H7 (cell line): ENCODE measurements at places on chromosomes 3 and 15. TPM values are rescaled to one million over a fixed set of nuclear protein-coding genes. Genes with fewer than 3 reads are reported as not detected.

GRCh38 chr15:90970274-90970673, 15.6 kb downstream of the RCCD1 start:
- DNase-seq = no peak

Gene CD200R1
- total RNA-seq = 0.18 and 0.38 TPM in 2 replicates

DNA sequence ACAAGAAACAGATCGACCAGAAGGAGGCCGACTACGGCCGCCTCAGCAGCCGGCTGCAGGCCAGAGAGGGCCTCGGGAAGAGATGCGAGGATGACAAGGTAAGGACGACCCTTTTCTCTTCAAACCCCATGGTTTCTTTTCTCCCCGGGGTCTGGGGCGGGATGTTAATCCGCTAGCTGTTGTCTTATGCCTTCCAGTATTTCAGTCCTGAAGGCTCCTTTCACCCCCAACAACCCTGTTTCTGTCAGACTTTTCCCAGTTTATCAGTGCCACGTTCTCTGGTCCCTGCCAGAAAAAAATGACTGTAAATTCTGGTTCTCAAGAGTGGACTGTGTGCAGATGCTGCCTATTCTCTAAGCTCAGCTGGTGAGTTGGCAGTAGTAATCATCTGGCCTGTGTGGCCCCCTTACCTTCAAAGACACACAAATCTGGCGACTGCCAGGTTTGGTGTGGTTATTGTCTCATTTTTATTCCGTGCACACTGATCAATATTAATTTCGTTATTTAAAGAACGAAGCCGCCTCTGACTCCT, 806 bp downstream of the GOLM2 start:
- DNase-seq = peak; percentile 51

GRCh38 chr3:28018925-28019718, 222.3 kb upstream of the CMC1 start:
- DNase-seq = no peak

DNA sequence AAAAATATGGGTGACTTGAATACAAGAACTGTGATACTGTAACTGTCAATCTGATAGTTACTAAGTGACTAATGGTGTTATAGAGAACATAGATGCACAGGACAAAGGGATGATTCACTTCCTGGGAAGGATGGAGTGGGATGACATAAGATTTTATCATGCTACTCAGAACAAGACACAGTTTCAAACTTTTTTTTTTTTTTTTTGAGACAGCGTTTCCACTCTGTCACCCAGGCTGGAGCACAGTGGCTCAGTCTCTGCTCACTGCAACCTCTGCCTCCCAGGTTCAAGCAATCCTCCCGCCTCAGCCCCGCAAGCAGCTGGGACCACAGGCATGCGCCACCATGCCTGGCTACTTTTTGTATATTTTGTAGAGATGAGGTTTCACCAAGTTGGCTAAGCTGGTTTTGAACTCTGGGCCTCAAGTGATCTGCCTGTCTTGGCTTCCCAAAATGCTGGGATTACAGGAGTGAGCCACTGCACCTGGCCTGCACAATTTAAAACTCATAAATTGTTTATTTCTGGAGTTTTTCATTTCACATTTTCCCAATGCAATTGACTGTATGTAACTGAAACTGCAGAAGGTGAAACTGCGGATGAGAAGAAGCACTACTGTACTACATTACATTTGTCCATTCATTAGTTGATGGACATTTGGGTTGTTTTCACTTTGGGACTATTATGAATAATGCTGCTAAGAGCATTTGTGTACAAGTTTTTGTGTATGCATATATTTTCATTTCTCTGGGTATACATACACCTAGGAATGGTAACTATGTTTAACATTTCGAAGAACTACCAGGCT, 40.6 kb downstream of the ADIPOQ start:
- DNase-seq = no peak

Gene FBXW12
- total RNA-seq = 0.07 and 0.67 TPM in 2 replicates

DNA sequence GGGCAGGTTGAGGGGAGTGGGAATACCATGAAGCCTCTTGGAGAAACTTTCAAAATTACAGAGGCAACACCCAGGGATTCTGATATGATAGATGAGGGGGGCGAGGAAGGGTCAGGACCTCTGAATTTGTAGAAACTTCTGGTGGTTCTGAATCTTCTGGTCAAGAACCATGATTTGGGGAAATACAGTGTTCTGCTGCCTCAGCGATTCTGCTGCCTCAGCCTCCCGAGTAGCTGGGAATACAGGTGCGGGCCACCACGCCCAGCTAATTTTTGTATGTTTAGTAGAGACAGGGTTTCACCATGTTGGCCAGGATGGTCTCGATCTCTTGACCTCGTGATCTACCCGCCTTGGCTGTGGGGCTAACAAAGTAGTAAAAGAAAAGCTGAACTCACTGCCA, 70.4 kb downstream of the MAGEF1 start:
- DNase-seq = no peak

DNA sequence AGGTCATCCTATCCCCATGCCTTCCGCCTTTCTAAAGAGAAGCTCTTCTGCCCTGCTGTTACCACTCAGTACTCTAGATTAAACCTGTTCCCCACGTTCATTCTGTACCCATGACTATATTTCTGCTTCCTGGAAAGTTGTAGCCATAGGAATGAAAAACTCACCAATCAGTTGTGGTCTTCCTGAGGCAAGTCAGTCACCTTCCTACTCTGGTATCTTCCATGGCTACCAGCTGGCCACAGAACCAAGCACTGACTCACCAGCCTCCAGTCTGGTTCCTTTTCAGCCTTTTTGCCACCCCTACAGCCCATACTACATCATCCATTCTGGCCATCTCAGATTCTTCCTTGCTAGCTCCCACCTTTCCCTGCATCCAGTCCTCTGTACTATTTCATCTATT, 46.4 kb downstream of the TMEM44 start:
- DNase-seq = no peak

GRCh38 chr15:61063875-61064320, 165.2 kb downstream of the RORA start:
- no peak for DNase-seq

DNA sequence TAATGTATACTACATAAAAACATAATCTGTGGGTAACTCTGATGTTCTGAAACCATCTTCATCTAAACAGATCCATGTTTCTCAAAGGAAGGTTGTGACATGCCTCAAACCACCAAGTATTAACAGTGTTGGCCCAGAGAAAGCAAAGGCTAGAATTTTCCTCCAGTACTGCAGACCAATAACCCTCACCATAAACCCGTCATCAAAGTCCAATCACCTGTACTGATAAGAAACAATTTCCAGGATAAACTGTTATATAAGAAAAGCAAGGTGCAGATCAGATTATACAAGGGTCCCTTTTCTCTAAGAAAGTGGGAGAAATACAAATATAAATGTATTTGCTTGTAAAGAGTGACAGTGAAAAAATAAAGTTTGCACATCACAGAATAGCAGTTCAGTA, 32.3 kb downstream of the TBC1D2B start:
- no peak for DNase-seq

GRCh38 chr3:101381809-101382208, 61.4 kb upstream of the IMPG2 start:
- peak; percentile 30 for DNase-seq

Gene CYP1A2
- total RNA-seq = not detected in 2 replicates

- DNase-seq = no peak
Measured at GRCh38 chr15:67778968-67779548, 46.3 kb upstream of the SKOR1 start.

DNA sequence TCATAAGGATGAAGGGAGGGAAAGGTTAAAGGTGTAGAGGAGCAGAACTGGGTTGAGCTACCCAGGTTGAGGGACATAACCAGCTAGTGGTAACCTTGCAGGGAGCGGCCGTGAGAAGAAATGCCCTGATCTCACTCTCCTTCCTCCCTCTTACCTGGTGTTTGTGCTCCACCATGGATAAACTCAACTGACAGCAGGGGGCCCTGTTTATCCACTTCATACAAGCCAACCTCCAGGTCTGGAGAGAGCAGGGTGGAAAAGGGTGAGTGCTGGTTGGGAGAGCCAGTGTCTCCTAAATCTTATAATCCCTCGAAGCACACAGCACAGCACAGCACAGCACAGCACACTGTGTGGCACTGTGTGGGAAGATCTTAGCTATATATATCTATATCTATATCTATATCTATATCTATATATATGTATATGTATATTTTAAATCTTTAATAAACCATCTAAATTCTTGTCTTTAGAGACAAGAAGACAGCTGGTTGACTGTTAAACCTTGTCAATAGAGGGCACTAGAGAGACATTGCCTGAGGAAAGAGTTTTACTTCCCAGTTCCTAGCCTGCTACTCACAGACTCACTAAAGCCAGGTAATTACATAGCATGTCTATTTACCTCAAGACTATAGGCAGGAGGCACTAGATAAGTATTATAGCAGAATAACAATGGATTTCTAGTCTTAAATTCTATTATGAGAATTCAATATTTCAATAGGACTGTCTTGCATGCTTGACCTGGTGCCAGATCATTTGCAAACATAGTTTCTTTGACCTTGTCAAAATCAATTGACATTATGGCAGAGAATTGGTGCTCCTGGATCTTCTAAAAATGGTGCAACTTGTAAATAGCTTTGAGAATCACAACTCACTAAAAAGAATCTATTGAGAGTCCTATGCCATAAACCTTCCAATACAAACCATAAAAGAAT, 21.7 kb upstream of the FMN1 start:
- no peak for DNase-seq

DNA sequence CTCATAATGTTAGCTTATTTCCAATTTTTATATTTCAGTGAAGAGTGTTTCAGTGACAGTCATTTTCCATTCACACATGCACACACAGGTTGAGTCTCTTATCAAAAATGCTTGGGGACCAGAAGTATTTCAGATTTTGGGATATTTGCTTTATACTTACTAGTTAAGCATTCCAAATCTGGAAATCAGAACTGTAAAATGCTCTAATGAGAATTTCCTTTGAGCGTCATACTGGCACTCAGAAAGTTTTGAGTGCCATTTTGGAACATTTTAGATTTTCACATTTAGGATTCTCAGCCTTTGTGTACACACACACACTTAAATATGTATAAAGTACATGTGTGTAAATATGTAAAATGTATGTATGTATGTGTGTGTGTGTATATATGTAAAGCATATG, 71.0 kb downstream of the CHD2 start:
- DNase-seq = no peak

- peak; percentile 69 for DNase-seq
Measured at GRCh38 chr3:5787861-5788488, 600.5 kb downstream of the EDEM1 start.

DNA sequence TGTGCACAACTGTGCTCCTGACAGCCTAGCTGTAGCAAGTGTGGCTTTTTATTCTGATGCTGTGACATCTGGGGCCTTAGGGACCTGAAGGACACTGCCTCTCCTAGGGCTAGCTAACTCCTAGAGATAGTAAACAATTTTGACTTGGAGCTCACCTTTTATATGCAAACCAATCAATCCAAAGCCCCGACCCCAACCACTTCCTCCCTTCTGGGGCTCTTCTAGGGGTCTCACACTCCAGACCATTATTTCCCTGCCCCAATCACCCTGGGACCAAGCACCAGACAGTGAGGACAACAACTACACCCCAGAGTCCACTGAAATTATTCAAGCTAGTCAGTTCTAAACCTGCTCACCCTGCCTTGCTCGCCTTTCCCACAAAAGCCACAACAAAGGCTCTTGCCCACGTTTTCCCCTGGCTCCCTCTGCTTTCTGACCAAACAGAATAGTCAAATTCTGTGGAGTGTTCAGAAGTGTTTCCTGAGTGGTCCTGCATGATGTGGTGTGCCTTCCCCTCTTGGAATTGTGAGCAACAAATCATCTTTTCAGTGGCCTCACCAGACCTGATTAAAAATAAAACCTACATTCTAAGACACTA, 84.2 kb upstream of the WNT5A start:
- no peak for DNase-seq

DNA sequence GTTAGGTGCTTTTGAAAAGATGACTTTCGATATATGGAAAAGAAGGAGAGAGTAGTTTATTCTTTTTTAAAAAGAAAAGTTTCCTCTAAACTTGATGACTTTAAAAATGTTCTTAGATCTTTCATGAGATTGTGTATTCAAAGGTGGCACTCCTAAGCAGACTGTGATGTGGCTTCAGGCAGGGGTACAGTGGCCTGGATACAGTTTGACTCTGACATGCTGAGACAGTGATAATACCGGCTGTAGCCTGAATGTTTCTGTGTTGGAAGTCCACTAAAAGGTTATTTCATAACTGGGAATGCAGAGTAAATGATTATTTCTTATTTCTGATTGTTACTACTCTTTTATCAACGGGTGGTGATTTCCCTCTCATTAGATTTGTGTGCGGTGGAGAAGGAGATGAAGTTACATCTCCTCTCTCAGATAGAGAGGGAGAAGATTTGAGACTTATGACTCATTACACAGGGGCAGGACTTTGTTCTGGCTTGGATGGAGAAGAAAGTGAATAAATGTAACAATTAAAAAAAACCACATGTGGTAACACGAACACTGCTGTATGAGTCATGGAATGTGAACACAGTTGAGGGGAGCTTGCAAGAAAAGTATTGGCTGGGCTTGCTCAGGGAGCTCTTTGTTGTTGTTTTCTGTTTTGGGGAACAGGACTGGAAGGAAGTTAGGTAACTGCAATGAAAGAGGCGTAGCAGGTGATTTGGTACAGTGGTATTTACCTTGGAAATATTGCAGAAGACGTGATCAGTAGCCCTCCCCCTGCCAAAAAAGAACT, 21.6 kb downstream of the SPTSSB start:
- DNase-seq = no peak

GRCh38 chr3:61985020-61985419, 388.3 kb downstream of the FEZF2 start:
- no peak for DNase-seq

DNA sequence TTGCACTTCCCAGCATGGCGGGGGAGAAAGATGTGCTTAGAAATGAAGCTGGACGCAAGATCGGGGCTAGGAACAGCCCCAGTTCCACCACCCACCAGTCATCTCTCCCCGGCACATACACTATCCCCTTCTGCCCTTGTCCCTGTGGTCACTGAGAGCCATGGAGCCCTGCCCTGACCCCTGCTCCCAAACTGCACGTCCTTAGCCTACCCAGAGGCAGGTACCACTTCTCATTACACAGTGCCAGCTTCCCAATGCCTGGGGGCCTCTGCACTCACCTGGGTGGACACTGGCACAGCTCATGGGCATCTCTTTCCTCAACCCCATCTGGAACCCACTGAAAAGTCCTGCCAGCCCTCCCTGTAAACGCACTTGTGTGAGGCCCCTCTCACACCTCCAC, 139.3 kb upstream of the PRR20G start:
- DNase-seq = no peak

DNA sequence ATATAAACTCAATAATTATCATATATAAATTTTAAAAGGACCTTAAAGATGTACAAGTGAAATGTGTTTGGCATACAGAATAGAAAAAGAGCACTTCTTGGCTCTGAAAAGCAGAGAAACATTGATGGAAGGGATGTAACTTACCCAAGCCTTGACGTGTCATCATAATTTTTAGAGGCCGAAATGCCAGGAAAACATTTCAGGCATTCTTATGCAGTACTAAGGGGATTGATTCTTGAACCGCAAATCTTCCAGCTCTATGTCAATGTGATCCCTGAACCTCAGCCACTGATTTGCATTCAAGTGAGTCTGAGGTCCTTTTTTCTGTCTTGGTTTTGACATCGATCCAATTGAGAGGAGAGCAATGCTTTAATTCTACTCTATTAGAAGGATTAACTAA, 97.8 kb downstream of the CLDN1 start:
- DNase-seq = no peak

- DNase-seq = peak; percentile 60
Measured at GRCh38 chr3:13507247-13507569, 27.1 kb downstream of the HDAC11 start.

- DNase-seq = no peak
Measured at GRCh38 chr3:178677961-178678360, 141.7 kb downstream of the KCNMB2 start.

GRCh38 chr3:28577941-28578500, 229.4 kb upstream of the AZI2 start:
- DNase-seq = no peak

GRCh38 chr3:356952-357351, 160.4 kb downstream of the CHL1 start:
- no peak for DNase-seq
